ENCODE measurements at places on chromosomes 7 and 10.

DNA sequence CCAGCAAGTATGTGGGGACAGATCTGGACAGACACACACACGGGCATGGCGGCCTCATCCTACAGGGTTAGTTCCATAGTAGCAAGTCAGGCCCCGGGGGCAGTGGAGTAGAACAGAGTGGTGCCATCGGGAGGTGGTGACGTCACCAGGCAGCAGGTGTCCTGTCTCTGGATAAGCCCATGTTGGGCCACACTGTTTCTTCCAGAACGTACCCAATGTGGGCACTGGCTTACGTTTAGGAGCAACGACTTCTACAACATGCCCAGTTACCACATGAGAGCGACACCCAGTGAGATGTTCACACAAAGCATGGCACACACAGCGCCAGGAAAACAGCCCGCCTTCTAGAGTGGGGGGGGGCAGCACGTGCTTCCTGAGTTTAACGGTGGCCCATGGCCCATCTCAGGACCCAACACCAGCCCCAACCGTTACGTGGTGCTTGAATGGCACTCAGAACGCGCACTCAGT lies 67.8 kb downstream of the CTBP2 start:
- DNase-seq = no peak

GRCh38 chr7:114645451-114645850 lies 230.8 kb downstream of the FOXP2 start:
- no peak for DNase-seq

- DNase-seq = no peak
Observed at GRCh38 chr7:734808-735207, 7.7 kb upstream of the PRKAR1B start.

DNA sequence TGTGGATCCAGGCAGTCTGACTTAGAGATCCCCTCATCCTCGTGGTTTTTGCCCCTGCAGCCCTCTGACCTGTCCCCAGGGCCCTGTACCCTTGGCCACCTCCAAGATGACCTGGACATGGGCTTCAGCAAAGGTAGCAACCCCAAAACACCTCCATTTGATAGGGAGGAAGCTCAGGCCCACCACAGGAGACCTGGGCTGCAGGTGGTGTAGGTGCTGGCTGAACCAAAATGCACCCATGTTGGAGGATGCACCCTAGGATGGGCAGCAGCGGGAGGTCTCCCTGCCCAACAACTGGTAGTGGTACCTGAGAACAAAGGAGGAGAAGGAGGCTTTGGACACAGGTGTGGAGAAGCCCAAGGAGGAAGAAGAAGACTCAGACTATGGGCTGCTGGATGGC lies 188.7 kb downstream of the ZNF716 start:
- no peak for DNase-seq

DNA sequence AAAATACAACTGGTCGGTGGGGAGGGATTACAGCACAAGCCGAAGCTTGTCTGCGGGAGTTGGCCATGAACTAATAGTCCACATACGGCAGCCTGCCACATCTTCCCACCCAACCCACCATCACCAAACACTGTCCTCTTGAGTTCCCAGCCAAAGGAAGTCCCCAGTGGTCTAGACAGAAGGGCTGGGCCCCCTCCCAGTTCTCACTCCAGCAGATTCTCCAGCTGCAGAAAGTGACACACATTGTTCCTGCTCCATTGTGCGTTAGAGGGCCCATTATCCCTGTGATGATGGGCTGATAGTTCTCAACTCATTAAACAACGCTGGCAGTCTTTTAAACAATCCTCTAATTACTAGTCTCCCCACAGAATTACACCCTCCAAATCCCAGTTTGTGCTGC lies 148.0 kb downstream of the FGFR2 start:
- no peak for DNase-seq

All from BJ (cell line).